Spinal cord (tissue), 10 donors: ENCODE measurements at places on chromosomes 16 and 17. TPM values are rescaled to one million over a fixed set of nuclear protein-coding genes. Genes with fewer than 3 reads are reported as not detected.

ADAD2 gene
- 0.51 TPM for polyA plus RNA-seq

STH gene
- polyA plus RNA-seq, result 2.4 TPM

PABPN1L gene
- 0.66 TPM for polyA plus RNA-seq

DNAAF8 gene
- polyA plus RNA-seq, result 6.0 TPM

HELZ gene
- 14.6 TPM for polyA plus RNA-seq
